NCI-H146 (cell line): ENCODE measurements at places on chromosomes 7 and 10.

DNA sequence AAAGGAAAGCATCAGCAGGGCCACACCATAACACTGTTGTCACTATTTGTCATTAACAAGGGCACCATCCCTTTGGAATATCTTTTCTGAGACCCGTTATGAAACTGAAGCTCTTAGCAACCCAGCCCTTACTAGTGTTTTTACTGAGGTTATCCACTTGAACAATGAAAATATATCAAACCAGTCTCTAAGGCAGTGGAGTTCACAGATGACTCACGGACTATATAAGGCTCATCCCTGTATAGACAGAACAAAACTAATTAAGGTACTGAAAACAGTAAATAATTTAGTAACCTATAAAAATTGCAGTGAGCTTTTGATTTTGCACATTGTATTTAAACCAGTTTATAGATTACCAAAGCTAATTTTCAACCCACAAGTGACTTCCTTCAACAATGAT lies 196.0 kb downstream of the ELAPOR2 start:
- no peak for DNase-seq

DNA sequence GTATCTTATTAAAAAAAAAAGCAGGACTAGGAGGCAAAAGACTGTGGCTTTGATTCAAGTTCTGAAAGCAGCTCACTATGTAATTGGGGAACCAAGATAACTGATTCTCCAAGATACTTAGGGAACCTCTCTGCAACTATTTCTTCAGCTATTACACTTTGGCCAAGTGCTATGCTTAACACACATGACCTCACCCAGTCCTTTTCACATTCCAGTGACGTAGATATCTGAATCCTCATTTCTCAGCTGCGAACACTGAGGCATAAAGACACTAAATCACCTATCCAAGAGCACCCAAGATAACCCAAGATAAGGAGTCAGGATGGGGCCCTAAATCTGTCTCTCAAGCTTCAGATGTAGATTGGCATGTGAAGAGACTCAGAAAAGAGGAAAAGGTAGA lies 133.6 kb downstream of the GLI3 start:
- no peak for DNase-seq

- DNase-seq, result no peak
Observed at GRCh38 chr7:44956157-44956766, 22.6 kb downstream of the MYO1G start.

GRCh38 chr7:128727239-128727638 lies 11.9 kb upstream of the CALU start:
- no peak for DNase-seq

GRCh38 chr10:5515948-5516761 lies 8.6 kb upstream of the CALML3 start:
- peak; percentile 70 for DNase-seq

DNA sequence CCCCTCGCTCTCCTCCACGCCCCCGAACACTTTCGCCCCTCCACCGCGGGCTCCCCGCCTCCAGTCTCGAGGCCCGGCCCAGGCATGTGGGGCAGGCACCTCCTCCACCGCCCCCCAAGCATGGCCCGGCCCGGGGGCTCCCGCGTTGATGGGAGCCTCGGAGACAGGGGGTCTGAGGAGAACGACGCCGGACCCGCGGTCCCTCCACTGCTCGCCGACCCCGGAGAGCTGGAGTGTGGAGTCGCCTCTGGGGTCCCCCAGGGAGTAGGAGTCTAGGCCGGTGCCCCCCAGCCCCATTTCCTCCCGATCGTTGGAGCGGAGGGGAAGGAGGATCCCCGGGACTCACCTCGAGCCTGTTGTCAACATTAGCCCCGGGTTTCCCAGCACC lies 206 bp downstream of the UPF2 start:
- DNase-seq, result peak; percentile 64

- no peak for DNase-seq
Observed at GRCh38 chr7:4139656-4140625, 542.2 kb upstream of the FOXK1 start.

DNA sequence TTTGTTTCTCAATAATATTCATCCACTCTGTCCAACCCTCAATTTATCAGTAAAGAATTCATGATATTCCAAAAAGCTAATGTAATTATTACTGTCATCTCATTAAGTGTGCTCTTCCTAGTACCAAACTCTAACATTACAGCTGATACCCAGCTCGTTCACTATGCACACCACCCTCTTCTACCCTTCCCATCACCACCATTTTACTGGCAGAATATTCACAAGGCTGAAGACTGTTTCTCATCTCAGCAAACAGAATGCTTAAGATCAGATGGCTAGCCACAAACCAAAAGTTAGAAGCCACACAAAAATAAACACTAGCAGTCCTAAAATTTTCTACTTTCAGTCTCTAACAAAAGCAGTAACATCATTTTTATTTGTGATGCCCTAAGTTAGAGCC lies 121.5 kb downstream of the SRPK2 start:
- DNase-seq, result no peak

- DNase-seq, result no peak
Observed at GRCh38 chr10:108862676-108863350, 1060.5 kb downstream of the XPNPEP1 start.

DNA sequence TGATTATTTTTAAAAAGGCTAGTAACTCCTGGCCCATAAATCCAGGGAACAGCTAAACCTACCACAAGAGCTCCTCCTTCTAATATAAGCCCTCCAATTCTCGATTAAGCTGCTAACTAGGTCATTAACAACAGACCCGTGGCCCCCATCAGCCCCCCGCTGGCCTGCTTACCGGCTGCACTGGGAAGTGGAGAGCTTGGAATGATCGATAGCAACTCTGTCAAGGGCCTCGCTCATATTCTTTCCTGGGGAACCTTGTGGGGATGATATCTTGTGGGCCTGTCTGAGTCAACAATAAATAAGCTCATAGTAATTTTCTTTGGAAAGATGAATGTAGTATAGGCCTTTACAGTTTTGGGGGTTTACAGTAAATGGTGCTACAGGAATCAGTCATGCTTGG lies 353.5 kb downstream of the TCERG1L start:
- DNase-seq, result no peak

DNA sequence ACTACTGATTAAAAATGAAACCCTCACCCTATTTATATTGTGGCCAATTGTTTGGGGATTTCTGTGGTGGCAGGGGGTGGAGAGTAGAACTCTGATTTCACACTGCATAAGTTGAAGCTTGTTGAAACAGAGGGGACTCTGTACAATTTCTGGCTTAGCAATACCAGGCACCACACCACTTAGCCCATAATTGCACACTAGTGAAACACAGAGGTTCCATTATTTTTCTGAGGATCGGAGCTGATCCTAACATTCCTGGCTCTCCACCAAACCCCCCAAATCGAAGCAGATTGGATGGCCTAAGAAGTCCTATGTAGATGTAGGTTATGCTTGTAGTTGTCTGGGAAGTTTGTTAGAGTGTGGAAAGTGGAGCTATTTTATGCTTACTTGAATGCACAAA lies 47.0 kb downstream of the PTN start:
- no peak for DNase-seq

DNA sequence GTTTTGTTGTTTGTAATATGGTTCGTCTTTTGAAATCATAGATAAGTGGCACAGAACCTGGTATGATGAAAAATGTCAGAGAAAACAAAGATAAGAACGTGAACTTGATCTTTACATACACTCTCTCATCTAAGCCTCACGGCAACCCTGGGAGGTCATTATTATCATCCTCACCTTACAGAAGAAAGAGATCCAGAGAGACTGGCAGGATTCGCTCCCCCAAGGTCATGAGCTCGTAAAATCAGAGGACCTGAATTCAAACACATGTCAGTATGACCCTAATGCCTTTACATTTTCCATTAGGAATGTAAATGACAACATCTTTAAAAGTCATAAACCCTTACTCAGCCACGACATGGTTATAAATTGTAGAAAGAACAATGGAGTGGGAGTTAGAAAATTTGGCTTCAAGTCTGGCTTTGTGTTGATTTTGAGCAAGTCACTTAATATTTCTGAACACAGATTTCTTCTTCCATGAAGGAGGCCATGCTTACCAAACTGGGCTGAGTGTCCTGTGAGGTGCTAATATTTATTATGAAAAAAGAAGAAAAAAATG lies 35.9 kb downstream of the HIPK2 start:
- no peak for DNase-seq

DNA sequence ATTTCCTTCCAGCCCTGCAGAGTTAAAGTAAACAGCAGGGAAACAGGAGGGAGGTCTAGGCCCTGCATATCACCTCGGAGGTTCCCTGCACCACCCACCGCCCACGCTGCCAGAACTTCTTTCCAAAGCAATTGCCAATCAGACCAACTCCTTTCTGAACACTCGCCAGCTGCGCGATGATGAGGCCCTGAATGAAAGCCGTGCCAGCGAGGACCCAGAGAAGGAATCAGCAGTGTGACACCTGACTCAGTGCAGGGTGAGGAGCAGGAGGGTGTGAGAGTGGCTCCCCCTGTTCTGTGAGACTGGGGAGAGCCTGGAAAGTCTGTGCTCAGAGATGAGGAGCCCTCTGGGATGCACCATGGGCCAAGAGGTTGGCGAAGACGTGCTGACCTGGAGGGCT lies 3.3 kb upstream of the TCERG1L start:
- DNase-seq, result no peak

- DNase-seq, result peak; percentile 26
Observed at GRCh38 chr10:33233221-33233620, 101.2 kb downstream of the NRP1 start.

DNA sequence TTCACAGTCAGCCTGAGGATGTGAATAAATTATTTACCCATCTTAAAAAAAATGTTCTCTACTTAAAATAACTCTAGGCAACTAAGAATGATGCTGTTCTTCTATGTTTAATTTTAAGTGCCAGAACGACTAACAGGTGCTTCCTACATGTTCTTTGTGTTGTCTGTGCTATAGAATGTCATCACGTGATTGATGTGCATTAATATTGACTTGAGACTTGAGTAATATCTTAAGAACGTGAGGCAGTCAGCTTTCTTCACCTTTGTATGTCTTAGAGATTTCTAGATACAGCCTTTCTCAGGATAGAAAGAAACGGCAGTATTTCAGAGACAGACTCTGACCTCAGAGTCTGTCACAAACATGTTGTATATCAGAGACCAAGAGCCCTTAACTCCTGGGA lies 274.6 kb downstream of the KCND2 start:
- DNase-seq, result no peak
